ENCODE measurements at places on chromosomes 5 and 9.

DNA sequence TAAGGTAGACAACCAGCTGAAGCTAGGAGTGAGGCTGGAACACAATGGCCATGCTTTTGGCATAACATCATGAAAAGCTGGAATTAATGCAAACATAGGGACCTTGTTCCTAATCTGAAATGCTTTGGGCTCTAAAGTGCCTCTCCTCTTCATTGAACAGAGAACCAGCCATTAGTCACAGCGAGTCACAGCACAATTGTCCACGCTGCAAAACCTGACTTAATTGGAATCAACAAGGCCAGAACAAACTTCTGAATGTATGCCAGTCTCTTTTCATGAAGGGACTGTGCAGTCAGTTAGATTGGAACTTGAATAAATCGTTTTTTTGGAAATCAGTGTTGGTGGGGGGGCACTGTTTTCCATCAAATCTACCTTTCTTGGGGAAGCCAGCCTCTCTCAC lies 96.5 kb downstream of the JAKMIP2 start:
- no peak for DNase-seq

- DNase-seq = no peak
Observed at GRCh38 chr5:90096415-90097081, 313.0 kb downstream of the CETN3 start.

- DNase-seq = no peak
Observed at GRCh38 chr9:9585920-9586319, 1026.9 kb downstream of the PTPRD start.

DNA sequence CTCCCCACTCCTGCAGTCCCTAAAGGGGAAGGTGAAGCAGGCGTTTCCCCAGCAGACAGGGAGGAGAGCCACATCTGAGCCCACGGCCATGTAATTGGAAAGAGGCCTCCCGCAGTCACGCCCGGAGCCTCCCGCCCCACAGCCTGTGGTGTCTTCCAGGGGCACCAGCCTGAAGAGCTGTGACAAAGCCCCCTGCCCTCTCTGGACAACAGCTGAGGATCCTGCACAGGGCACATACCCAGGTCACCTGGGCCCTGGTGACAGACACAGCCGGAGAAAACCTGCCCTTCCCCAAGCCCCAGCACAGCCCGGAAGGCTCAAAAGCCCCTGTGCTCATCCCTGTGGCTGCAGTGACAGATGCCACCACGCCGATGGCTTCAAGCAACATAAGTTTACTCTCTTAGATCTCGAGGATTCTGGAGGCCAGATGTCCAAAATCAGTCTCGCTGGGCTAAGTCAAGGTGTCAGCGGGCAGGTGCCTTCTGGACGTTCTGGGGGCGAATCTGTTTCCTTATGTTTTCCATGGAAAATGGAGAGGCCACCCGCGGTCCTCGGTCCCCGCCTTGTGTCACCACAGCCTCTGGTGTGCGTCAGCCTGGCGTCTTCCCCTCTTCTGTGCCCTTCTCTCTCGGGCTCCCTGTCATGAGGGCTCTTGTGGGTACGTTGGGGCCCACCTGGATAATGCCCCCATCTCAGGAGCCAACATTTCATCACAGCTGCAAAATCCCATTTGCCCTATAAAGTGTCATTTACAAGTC lies 71.5 kb downstream of the PSMB7 start:
- no peak for DNase-seq

DNA sequence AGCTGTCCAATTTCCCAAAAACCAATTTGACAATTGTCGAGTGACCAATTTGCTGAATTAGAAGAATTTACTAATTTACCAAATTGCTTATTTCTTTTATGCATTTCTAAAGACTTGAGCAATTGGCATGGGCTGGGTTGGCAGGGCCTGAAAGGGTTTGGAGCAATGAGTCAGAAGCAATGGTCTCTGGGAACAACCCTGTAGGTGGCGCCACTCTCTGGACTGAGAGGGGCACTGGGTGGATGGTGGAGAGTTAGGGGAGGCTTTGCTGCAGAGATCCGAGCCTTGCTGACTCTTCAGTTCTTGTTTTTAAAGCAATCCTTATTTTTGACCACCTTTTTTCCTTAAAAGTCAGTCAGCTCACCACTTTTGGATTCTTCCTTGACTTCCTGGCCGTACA lies 71.5 kb upstream of the RPS23 start:
- DNase-seq = peak; percentile 19

DNA sequence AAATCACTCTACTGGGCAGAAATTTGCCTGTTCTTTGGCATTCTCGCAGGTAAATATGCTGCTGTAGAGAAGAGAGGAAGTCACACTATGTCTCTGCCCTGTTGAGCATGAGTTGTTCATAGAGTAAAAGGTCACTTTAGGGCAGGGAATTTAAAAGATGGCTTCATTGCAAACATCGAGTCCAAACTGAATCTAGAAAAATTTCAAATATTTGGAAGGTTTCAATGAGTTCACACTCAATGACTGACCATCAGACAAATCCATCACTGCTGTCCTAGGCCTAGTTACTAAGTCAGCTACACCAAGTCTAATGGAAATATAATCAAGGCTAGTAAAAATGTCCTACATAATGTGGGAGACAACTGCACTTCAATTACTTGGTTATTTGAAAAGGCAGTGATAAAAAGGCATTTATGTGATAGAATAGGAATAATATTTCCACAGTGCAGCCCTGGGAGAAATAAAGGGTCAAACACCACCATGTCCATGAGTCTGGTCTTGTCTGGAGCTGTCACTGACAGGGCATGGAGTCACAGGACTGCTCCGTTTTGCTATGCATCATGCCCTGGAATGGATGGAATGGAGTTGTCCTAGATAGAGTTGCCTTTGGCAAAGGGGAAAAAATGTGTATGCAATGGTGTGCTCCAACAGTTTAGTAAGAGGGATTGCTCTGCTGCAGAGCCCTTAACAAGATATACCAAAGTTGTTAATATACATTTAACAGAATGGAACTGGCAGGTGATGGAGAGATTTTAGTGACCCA lies 218.5 kb upstream of the DAPK1 start:
- DNase-seq = no peak

DNA sequence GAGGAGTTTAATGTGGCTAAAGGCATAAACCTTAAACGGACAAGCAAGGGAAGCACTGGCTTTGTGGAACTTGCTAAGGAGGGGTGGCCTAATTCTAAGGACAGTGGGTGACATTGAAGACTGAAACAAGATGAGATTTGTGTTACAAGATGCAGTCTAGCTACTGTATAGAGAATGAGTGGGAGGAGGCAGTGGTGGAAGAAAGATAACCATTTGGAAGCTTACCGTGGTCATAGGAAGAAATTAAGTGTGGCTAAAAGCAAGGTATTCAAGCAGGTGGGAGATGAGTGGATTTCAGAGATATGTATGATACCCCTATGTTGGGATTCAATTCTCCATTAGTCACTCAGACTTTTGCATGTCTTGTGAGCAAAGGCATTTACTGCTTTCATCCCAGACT lies 4.6 kb downstream of the PAM start:
- no peak for DNase-seq

DNA sequence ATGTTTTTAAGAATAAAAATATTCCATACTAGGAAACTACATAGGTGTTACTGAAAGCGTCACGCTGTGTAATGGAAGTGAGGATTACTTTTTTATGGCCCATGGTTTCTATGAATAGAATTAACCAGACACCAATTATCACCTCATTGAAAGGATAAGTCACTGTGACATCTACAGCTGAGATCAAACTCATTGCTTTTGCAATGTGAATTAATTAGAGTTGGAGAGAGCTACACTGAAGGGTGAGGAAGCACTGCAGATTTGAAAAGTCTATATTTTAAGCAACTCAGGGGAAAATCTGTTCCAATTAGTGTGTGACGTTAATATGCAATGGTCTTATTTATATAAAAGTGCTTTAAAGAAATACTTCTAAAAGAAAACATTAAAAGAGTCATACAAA lies 1300.1 kb upstream of the DMAC1 start:
- DNase-seq = no peak

- DNase-seq = no peak
Observed at GRCh38 chr5:102411-103043, 10.6 kb downstream of the PLEKHG4B start.

- DNase-seq = no peak
Observed at GRCh38 chr9:76756268-76756640, 8.0 kb upstream of the PCA3 start.

DNA sequence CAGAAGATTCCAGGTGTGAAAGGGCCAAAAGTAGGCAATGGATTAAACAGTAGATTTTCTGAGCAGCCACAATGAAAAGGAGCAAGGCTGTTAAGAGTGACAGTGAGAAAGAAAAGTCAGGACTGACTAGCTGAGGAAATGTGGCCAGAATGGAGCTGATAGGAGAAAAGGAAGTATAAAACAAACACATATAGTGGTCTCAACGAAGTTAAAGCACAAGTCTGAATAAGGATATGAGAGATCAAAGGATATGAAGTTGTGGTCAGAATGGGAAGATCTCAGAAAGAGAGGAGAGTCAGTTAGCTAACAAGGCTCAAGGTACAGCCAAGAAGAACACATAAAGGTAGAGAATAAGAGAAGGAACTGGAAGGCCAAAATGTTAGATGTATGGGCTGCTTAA lies 39.9 kb downstream of the FNIP1 start:
- no peak for DNase-seq

DNA sequence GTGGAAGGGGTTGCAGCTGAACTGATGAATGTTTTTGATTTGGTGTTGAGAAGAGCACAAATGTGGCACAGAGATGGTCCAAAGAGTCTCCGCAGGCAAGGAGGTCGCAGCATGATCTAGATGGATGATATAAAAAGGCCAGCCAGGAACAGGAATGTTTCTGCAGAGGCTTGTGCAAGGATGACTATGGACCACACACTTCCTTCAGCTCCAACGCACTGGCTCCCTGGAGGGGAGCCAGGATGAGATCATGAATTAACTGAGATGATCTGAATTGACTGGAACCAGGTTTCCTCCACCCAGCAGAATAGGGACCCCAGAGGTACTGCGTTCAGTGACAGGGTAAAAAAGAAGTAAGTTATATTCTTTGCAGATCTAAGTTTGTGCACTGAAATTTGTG lies 89.0 kb downstream of the ARSB start:
- DNase-seq = no peak

DNA sequence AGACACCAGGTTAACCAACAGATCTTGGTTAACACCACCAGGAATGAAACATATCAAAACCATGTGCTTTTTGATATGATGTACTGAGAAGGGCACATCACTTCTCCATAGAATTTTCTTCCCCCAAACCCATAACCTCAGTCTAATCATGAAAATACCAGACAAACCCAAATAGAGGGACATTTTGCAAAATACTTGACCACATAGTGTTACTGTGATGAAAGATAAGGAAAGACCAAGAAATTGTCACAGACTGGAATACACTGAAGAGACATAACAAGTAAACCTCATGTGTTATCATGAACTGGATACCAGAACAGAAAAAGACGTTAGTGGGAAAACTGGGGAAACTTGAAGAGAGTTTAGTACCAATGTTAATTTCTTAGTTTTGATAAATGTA lies 74.9 kb upstream of the VCAN start:
- no peak for DNase-seq
